ENCODE measurements at places on chromosomes 2 and 18. TPM values are rescaled to one million over a fixed set of nuclear protein-coding genes. Genes with fewer than 3 reads are reported as not detected.
A peak's percentile ranks its signal among the peaks of the same experiment; 100 is the strongest.

DNA sequence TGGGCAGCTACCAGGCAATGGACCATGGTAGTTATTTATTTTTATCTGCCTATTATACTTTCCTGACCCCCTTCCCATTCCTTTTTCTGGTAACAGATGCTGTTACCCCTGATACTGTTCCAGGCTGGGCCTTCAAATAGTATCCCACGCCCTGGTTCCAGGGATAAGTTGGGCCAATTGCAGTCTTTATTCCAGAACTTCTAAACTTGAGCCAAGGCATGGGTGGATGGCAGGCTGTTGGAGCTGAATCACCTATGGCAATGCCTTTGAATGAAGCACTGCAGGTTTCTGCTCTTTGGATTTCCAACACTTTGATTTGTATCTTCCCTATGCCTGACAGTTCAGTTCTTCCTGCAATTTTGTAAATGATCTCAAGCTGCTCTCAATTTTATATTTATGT lies 99.2 kb upstream of the LHCGR start:
- no peaks in the 10 kb centered on the region for H3K4me1 ChIP-seq
- H3K4me3 ChIP-seq: no peak overlapping the region
- H3K27me3 ChIP-seq: peaks cover 2% of the 10 kb centered on the region
- H3K36me3 ChIP-seq: no peaks in the 10 kb centered on the region
- no peak overlapping the region for H3K27ac ChIP-seq

- no peak overlapping the region for H3K27ac ChIP-seq
- H3K4me3 ChIP-seq: no peak overlapping the region
- no peaks in the 10 kb centered on the region for H3K36me3 ChIP-seq
- H3K4me1 ChIP-seq: no peaks in the 10 kb centered on the region
Measured at GRCh38 chr2:165369131-165369897, 100.2 kb upstream of the CSRNP3 start.

- H3K4me3 ChIP-seq: no peak overlapping the region
- no peaks in the 10 kb centered on the region for H3K36me3 ChIP-seq
- no peak overlapping the region for H3K27ac ChIP-seq
- peaks cover 11% of the 10 kb centered on the region for H3K4me1 ChIP-seq
- no peak for DNase-seq
- H3K27me3 ChIP-seq: peaks cover 19% of the 10 kb centered on the region
Measured at GRCh38 chr2:196413821-196414274, 225.7 kb upstream of the CCDC150 start.

DNA sequence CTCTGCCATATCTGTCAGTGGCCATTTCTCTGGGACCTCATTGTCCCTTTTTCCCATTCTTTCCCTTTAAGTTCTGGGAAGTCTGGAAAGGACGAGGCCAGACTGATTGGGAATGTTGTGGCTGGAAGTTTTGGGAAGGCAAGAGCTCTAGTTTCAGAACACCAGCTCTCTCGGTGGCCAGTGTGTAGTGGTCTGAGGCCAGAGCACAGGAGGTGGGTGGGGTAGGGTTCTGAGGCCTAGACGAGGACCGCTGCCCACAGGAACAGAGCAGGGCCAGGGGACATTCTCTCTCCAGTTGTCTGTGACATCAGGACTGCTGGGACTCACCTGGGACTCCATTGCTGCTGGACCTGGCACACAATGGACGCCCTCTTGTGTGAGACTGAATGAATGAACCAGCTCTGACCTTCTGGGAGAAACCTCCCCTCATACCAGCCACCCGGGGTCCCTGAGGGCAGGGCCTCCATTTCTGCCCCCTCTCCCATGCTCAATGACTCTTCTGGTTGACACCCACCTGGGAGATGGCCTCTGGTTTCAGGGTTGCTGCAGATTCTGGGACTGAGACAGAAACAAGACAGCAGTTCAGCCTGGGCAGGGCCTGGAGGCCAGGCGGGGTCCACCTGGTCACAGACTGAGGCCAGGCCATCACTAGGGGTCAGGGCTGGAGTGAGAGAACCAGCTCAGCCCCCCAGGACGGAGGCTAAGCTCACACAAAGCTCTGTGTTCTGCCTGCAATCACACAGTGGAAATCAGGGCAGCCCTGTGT lies 8.4 kb upstream of the NPPC start:
- no peak overlapping the region for H3K27ac ChIP-seq

DNA sequence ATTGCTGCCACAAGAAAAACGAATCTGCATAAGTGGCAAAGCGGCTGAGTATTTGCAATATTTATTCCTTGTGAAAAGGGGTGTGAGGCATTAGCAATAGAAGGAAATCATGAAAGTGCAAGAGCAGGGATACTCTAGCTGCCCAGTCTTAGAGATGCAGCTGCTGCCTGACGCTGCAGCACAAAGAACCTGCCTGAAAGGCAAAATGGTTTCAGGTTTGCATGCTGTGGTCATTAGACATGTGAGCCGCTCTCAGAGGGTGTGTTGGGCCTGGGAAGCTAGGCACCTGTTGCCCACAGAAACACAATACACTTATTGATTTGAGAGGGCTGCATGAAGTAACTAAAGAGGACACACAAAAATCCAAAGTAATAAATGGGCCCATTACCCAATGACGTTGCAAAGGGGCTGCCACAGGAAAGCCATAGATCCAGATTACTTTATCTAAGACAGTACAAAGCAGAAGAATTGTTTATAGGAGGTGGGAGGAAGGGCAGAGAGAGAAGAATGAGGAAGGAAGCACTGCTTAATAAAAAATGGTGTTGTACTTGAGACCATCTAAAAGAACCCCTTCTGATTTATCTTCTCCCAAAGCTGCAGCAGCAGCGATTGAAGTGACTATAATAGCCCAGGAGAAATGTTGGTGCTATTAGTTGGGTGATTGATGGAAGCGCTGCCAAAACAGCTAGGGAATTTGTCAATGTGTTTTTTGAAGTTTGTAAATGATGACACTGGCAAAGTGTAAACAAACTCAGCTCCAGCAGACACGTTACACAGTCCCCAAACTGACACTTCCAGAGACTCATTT lies 492.4 kb upstream of the ACVR2A start:
- no peaks in the 10 kb centered on the region for H3K4me1 ChIP-seq
- H3K27me3 ChIP-seq: peaks cover 4% of the 10 kb centered on the region
- H3K27ac ChIP-seq: no peak overlapping the region
- no peak overlapping the region for H3K4me3 ChIP-seq

DNA sequence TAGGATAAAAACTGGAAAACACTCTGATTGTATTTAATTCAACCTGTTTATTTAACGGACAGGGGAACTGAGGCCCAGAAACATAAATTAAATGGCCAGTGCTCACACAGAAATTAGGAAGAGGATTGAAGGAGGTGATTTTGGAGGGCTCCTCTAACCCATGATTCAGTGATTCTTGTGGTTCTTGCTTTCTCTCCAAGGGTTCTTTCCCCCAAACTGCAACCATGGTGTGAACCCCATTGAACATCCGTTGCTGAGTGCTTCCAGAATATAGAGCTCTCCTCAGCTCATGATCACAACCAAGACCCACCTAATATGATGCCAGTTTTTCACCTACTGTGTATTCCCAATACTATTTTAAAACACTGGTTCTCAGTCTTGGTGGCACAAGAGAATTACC lies 41.4 kb downstream of the BMP10 start:
- H3K36me3 ChIP-seq: peaks cover 16% of the 10 kb centered on the region
- H3K27me3 ChIP-seq: no peaks in the 10 kb centered on the region
- peak overlapping the region; percentile 85 for H3K27ac ChIP-seq
- no peak for DNase-seq

DNA sequence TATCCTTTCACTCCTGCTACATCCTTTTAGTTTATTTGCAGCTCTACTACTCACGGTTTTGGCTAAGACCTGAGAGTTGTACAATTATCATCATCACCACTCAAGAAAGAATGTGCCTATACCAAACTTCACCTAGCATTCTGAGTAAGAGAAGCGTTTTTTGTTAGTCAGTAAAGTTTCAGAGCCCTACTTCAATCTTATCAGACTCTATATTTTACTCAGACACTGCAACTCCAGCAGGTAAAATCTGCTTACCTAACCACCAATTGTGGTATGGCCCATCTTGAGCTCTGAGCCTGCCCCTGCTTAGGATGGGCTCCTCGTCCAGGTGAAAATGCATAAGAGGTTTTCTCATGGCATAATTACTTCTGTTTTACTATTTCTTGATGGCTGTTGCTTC lies 37.1 kb downstream of the ICOS start:
- H3K27ac ChIP-seq: no peak overlapping the region
- H3K4me1 ChIP-seq: no peaks in the 10 kb centered on the region
- DNase-seq: no peak
- peaks cover 3% of the 10 kb centered on the region for H3K27me3 ChIP-seq
- no peak overlapping the region for H3K4me3 ChIP-seq

DNA sequence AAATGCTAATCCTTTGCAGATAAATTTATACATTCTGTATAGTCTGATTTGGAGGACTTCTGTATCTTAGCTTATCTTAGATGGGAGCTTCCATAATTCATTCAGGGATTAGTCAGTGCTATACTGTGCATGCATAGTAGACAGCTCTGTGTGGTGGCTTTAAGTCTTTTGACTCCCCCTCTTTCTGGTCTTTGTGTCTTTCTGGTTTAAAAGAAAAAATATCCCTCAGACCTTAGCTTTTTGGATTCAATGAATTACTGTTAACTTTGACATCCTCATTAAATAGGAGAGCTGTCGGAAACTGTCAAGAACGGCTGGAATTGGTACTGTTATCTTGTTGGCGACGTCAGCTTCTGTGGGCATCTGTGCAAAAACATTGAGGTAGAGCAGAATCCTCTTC lies 130.4 kb downstream of the SPTBN1 start:
- H3K4me3 ChIP-seq: peak overlapping the region; percentile 51
- H3K36me3 ChIP-seq: peaks cover 9% of the 10 kb centered on the region
- no peaks in the 10 kb centered on the region for H3K27me3 ChIP-seq
- no peak for DNase-seq
- H3K27ac ChIP-seq: peak overlapping the region; percentile 77

LAMA1 gene
- total RNA-seq: not detected

GRCh38 chr2:100783987-100784386 lies 36.0 kb upstream of the NPAS2 start:
- no peaks in the 10 kb centered on the region for H3K4me1 ChIP-seq
- no peak overlapping the region for H3K27ac ChIP-seq
- peaks cover 3% of the 10 kb centered on the region for H3K27me3 ChIP-seq
- no peak for DNase-seq

TRIM43 gene
- not detected for total RNA-seq

DNA sequence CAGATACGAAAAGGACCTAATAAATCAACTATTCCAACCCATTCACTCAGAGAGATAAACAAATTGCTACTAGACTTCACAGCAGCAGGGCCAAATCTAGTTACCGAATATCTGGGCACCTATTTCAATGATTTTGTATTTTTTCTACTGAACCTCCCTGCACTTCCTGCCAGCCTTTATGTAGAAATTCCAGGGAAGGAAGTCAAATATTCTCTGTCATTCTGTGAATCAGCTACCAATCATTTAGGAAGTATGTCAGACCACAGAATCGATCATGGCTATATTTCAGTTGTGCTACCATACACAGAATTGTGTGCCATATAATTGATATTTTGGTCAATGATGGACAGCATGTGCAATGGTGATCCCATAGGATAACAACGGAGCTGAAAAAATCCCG lies 109.6 kb upstream of the SPOPL start:
- DNase-seq: no peak
- H3K36me3 ChIP-seq: no peaks in the 10 kb centered on the region
- no peak overlapping the region for H3K4me3 ChIP-seq
- H3K27me3 ChIP-seq: no peaks in the 10 kb centered on the region
- no peaks in the 10 kb centered on the region for H3K4me1 ChIP-seq
- H3K27ac ChIP-seq: no peak overlapping the region

DNA sequence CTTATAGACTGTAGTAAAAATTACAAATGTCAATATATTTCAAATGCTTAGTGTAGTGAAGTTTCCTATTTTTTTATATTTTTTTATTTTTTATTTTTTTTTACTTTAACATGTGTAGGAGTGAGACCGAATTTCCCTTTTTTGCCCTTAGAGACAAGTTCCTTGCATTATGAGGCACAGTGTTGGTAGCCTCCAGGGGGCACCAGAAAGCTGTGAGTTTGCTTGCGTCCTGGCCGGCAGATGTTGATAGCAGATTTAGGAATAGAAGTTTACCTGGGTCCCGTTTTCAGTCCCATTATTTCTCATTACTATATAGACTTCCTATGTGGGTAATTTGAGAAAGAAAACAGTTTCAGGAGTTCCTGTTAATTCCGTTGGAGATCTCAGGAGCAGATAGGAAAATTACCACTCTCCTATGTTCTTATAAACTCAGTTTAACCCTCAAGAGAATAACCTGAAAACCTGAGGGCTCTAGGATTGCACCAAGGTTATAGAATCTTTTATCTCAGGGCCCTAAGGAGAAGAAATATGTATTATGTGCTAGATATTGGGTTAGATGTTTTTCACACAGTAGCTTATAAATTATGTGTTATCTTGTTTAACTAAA lies 157.5 kb upstream of the SESTD1 start:
- H3K27me3 ChIP-seq: peaks cover 16% of the 10 kb centered on the region
- no peak overlapping the region for H3K27ac ChIP-seq
- no peaks in the 10 kb centered on the region for H3K36me3 ChIP-seq
- no peak overlapping the region for H3K4me3 ChIP-seq
- peak; percentile 38 for DNase-seq
- H3K4me1 ChIP-seq: no peaks in the 10 kb centered on the region

PRSS56 gene
- not detected for total RNA-seq

DNA sequence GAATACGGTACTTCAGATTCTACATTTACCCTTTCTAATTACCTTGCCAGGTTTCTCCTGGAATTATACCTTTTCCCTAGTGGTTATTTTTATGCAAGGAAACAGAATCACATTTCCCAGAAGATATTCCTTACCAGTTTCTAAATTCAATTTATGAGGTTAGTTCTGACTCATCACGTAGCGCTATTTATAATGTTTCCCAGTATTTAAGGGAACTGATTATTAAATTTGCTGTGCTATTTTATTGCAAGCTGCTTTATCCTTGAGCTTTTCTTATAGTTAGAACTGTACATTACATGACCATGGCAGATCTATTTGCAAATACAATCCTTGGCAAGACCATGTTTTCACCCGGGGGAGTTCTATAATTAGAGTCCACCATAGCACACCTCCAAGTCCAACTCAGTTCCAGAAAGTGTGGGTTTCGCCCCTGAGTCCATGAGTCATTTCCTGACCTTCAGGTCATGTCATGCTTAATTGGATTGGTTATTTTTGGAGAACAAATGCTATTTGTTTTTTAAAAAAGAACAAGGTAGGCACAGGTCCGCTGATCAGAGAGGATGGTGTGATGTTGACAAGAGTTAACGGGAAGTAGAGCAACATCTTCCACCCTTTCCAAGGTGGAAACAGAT lies 126.6 kb downstream of the ZNF532 start:
- peaks cover 14% of the 10 kb centered on the region for H3K27me3 ChIP-seq
- H3K4me1 ChIP-seq: no peaks in the 10 kb centered on the region
- H3K27ac ChIP-seq: no peak overlapping the region

- peaks cover 1% of the 10 kb centered on the region for H3K36me3 ChIP-seq
- DNase-seq: no peak
- H3K27me3 ChIP-seq: peaks cover 55% of the 10 kb centered on the region
- H3K4me3 ChIP-seq: no peak overlapping the region
- peaks cover 3% of the 10 kb centered on the region for H3K4me1 ChIP-seq
Measured at GRCh38 chr2:110716959-110717645, 15.3 kb upstream of the ACOXL start.

All from activated naive CD8-positive, alpha-beta T cell treated with anti-CD3 and anti-CD28 coated beads, Interleukin-2, amount 10 ng/mL, durations not matched to agents 7 days and 5 days (primary cell).